ENCODE measurements at places on chromosomes 16 and 17.

DNA sequence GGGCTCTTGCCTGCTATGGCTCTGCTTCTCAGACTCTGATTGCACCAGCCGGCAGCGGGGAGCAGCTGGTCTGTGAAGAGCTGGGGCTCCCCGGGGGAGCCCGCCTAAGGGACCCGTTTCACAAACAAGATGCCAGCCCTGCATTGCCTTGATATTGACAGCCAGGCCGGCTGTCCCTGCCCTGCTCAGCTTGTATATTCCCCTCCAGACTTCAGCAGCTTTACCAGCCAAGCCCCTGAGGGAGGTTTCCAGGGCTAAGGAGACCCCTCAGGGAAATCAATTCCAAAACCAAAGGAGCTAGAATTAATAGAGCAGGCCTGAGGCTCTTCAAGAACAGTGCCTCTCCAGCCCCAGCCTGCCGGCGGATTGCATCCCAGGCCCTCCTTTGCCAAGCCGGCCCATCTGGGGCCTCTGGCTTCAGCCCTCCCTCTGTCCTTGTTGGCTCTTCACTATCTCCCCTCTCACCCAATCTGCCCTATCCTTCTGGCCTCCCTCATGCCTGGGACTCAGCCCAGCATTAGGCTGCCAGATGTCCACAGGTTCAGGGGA lies 5.7 kb downstream of the CALB2 start:
- no peak for DNase-seq

DNA sequence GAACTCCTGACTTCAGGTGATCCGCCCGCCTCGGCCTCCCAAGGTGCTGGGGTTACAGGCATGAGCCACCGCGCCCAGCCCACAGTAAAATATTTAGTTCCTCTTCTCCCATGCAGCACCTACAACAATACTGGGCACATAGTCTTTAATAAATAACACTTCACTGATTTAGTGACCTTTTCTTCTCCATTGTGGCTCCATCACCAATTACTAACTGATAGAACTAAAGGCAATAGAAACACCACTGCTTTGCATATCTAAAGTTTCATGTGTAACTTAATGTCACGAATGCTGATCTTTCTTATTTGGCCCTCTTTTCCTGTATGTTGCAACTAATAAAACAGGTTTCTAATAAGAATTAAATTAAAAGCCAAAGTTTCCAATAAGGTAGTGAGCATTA lies 38.9 kb downstream of the TRIM37 start:
- DNase-seq, result no peak

- DNase-seq, result no peak
Measured at GRCh38 chr17:77644181-77645071, 314.1 kb upstream of the TNRC6C start.

GRCh38 chr16:50534958-50535357 lies 13.2 kb upstream of the NKD1 start:
- DNase-seq, result no peak

DNA sequence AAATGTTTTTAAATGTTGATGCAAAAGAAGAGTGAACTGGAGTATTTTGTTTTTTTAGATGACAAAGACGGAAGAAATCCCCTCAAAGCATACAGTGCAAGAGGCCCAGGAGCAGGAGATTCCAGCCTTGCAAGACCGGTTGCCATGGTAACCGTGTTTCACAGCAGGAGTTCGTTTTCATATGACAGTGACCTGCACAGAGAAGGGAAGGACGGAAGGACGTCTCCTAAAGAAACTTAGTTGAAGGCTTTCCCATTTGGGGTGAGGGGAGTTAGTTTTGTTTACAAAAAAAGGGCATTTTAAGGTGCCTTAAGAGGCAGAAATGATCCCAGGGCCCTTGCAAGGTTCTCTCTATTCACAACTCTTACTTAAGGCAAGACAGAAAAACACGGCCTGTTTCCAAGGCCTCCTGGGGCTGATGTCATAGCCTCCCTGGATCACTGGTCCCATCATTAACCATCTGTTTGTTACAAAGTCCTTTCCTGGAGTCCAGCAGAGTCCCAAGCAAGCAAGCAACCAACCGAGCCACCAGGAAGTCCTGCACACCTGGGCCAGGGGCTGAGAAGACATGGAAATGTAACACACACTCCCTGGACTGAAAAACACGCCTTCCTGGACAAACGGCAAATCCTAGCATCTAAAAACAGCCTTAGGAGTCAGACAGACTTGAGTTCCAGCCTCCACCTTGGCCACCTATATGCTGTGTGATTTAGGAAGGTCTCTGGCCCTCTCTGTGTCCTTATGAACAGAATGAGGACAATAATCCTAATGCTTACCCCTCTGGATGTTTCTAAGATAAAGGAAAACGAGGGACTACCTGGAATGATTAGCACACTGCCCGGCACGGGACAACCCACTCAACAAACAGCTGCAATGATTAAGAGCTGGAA lies 30.3 kb upstream of the RPH3AL start:
- no peak for DNase-seq

DNA sequence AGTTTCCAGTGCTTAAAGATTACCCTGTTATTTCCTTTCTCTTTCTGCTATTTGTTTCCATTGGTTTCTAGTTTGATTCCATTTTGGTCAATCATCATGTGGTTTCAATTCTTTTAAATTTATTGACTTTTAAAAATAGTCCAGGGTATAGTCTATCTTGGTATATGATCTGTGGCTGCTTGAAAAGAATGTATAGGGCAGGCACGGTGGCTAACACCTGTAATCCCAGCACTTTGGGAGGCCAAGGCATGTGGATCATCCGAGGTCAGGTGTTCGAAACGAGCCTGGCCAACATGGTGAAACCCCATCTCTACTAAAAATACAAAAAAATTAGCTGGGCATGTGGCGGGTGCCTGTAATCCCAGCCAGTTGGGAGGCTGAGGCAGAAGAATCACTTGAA lies 34.5 kb upstream of the NACA2 start:
- DNase-seq, result no peak

GRCh38 chr17:42178817-42179216 lies 2.1 kb downstream of the KCNH4 start:
- DNase-seq, result no peak

DNA sequence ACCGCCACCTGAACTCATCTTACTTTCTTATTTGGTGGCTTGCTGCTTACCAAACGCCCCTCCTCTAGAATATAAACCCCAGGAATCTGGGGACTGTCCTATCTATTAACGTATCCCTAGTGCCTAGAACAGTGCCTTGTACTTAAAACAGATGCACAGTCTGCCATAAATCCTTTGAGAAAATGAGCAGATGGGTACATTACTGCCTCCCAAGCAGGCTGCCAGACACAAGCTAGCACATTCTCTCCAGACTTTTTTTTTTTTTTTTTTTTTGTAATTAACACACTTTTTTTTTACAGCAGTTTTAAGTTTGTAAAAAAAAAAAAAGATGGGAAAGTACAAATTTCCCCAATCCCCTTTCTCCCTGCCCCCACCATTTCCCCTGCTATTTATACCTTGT lies 57.3 kb upstream of the RPL38 start:
- DNase-seq, result no peak

- DNase-seq, result no peak
Measured at GRCh38 chr16:57643147-57643874, 14.9 kb downstream of the ADGRG1 start.

DNA sequence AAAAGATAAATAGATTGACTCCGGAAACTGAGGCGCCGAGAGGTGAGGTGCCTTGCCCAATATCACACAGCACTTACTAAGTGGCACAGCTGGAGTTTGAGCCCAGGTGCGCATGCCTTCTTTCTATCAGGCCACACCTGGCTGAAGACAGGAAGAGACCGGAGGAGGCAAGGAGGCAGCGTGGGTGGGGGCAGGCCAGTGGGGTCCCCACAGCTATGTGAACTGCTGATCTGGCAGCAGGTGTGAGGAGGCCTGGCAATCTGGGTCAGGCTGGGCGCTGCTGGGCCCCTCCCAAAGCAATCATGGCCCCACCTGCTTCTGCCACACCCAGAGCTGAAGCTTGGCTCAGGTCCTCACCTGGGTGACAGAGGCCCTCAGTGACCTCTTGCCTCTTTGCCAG lies 1.9 kb upstream of the GDPD3 start:
- DNase-seq, result no peak
